A549 treated with RU486 at 1 μM for 4 hours (cell line): ENCODE measurements at places on chromosomes 1 and 21. TPM values are rescaled to one million over a fixed set of nuclear protein-coding genes. Genes with fewer than 3 reads are reported as not detected.

FCRL5 gene
- not detected in 5 replicates for total RNA-seq

OR2L8 gene
- not detected in 5 replicates for total RNA-seq

SLC30A10 gene
- 0.06 to 0.09 TPM (median 0.07 TPM) in 3 of 5 replicates, not detected in the others for total RNA-seq

SPRR1A gene
- total RNA-seq, result not detected in 5 replicates

LIX1L gene
- total RNA-seq, result 6.4 to 10.2 TPM (median 8.5 TPM) in 5 replicates

HOOK1 gene
- 0.17 to 0.94 TPM (median 0.21 TPM) in 5 replicates for total RNA-seq

DISC1 gene
- total RNA-seq, result 0.10 to 0.21 TPM (median 0.18 TPM) in 5 replicates

TDRD5 gene
- 0.03 to 0.09 TPM (median 0.05 TPM) in 3 of 5 replicates, not detected in the others for total RNA-seq

MYOG gene
- not detected in 5 replicates for total RNA-seq

ANGPTL1 gene
- total RNA-seq, result not detected in 5 replicates

SLC50A1 gene
- 33.6 to 37.6 TPM (median 35.3 TPM) in 5 replicates for total RNA-seq

CREG1 gene
- 54.7 to 102 TPM (median 89.3 TPM) in 5 replicates for total RNA-seq

LIPI gene
- not detected in 5 replicates for total RNA-seq

KRTAP13-2 gene
- total RNA-seq, result not detected in 5 replicates

PIGM gene
- total RNA-seq, result 2.5 to 5.0 TPM (median 4.6 TPM) in 5 replicates

SLFNL1 gene
- 0.02 TPM in 1 of 5 replicates, not detected in the others for total RNA-seq
